Activated naive CD8-positive, alpha-beta T cell treated with anti-CD3 and anti-CD28 coated beads, Interleukin-2, amount 10 ng/mL, durations not matched to agents 7 days and 5 days (primary cell): ENCODE measurements at places on chromosomes 13 and 19. TPM values are rescaled to one million over a fixed set of nuclear protein-coding genes. Genes with fewer than 3 reads are reported as not detected.

- no peak for DNase-seq
Measured at GRCh38 chr13:27038323-27038722, 133.3 kb downstream of the USP12 start.

DNA sequence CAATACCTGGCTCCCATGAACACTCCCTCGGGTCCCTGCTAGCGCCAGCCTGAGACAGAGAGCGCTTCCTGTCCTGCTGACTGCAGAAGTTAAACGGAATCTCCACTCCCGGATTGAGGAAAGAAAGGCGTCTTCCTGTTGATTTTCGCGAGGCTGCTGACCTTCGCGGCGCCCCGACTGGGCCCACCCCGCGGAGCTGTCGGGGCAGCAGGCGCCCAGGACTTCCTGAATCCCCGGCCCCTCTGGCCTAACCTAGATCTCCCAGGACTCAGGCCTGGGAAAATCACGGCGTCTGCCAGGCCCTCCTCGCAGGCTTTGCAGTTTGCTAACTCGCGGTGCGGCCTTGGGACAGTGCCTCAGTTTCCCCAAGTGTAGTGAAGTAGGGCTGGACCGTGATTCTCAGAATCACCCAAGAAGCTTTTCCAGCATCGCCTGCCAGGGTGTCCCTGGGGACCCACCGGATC lies 108.8 kb downstream of the KCTD15 start:
- no peak for DNase-seq

- no peak for DNase-seq
Measured at GRCh38 chr19:35896643-35897040, 3.7 kb downstream of the NFKBID start.

GRCh38 chr13:74084375-74084935 lies 49.7 kb downstream of the KLF12 start:
- DNase-seq = no peak

- no peak for DNase-seq
Measured at GRCh38 chr13:23805821-23806220, 83.4 kb downstream of the MIPEP start.

ZNF709 gene
- 5.0 TPM for total RNA-seq

DNA sequence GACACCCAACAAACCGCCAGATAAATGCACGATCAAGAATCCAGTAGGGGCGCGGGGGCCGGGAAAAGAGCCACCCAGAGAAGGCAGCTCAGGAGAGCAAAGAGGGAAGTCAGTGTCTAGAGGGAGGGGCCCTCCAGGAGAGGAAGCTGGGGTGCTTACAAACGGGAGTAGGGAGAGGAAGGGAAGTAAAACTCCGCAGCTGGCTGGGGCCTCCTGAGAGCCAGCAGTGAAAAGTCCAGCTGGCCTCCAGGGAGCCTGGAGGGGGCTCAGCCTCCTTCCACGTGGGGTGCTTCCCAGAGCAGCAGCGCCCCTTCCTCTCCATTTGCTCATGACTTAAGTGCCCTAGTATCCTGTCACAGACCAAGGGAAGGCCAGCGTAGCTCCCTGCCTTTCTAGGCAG lies 51.8 kb downstream of the TMED1 start:
- DNase-seq = no peak

ZNF700 gene
- 24.7 TPM for total RNA-seq

GAS6 gene
- 2.6 TPM for total RNA-seq

DNA sequence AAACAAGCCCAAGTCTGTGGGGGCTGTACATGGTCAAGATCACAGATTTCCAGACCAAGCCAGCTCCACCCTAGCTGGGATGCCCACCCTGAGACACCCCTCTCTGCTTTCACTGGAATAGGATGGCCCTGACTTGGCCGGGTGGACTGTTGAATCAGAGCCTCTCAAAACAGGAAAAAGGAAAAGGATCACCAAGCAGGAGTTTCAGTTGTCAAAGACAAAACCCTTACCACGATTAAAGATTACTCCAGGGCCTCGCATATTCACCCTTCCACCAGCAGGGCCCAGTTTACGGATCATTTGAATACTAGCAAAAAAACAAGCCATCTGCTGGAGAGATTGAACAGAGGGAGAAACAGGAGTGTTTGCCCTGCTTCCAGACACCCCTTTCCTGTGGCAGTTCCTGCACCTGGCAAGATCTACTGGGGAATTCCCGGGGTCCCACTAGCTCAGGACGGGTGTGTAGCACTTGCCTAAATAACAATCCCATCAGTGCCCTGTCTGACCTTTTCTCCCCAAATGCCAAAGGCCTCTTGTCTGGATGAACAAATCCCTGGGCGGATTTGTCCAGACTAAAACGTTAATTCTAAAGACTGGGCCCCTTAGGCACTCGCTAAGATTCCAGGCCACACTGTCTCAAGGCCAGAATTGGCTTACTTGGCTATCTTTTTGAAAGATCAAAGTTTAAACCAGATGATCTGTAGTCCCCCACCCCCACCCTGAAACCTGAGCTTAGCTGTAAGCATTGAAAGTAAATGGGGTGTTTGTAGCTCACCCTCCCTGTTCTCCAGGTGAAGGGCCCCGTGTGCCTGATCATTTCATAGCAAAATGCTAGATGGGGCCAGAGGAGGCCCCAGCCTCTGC lies 38.4 kb downstream of the ACTN4 start:
- DNase-seq = no peak

DNA sequence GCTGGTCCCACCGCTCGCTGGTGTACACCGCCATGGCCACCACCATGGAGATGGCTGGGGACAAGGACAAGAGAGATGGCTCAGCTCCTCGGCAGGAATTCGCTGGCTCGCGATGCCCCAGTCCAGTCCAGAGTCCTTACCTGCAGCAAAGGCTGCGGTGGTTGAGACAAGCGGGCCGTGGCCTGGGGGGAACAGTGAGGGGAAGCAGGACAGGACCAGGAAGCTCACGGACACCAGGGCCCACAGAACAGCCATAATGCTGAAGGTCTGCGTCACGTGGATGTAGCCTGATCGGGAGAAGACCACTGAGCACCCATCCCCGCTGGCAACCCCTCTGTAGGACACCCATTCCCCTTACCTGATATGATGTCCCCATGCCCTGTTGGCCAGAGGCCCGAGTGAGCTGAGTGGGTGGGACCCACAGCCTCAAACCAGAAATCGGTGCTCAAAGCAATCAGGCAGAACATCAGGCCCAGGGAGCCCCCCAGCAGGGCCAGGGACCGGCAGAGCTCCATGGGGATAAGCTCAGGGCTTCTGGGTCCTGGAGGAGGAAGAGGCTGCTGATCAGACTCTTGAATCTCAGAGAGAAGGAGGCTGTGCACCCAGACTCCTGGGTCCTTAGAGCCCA lies 319 bp downstream of the NKG7 start:
- DNase-seq = no peak

DNA sequence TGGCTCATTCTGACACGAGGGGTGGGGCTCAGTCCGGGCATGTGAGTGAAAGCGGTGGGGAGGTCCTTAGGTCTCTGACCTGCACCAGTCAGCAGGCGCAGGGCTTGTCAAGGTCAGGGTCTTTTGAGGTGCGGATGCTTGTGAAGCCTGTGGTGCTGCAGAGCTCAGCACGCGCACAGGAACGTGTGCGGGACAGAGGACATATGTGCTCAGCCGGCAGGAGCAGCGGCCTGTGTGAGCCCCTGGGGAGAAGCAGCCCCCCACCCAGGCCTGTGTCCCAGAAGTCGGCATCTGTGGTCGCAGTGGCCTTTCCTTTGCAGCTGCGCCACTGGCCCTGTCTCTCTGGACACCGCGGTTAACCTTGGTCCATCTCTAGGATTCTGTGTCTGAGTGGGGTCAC lies 30.9 kb downstream of the ATP4B start:
- no peak for DNase-seq

DNA sequence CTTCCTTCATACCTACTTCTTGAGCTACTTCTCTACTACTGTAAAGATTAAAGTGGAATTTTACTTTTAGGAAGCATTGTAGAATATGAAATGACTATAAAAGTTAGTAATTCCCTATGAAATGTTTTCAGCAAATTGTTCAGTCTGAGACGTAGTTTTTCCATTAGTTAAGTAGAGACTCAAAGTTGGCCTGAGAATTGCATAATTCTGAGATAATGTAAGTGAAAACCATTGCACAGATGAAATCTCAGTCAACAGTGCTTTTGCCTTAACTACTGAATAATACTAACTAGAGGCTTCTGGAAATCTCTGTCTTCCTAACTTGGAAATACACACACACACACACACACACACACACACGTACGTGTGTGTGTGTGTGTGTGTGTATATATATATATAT lies 125.9 kb downstream of the FGF14 start:
- no peak for DNase-seq

GRCh38 chr13:38900188-38900587 lies 90.4 kb downstream of the STOML3 start:
- DNase-seq = no peak

GRCh38 chr19:48975947-48976847 lies 11.1 kb downstream of the FTL start:
- no peak for DNase-seq

DNA sequence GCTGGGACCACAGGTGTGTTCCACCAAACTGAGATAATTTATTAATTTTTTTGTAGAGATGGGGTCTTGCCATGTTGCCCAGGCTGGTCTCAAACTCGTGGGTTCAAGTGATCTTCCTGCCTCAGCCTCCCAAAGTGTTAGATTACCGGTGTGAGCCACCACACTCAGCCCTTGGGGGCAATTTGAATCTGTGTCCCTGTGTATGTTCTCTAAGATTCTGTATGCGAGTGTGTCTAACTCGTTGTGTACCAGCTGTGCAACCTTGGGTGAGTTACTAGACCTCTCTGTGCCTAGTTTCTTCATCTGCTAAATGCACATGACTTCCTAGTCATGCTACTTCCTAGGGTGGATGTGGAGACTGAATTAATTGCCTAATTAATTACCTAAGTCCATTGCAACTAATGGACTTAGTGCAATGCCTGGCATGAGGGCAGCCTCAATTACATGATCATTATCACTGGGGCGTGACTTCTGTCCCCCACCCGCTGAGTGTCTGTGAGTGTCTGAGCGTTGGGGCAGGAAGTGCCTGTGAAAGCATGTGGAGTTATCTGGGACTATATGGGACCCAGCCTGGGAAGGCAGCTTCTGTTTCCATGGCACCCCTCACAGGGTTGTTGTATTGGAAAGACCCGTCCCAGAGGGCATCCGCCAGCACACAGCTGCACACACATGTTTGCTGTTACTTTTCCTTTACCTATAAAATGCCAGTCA lies 1.8 kb upstream of the NCCRP1 start:
- DNase-seq = no peak

- DNase-seq = no peak
Measured at GRCh38 chr13:97493456-97493855, 59.5 kb downstream of the RAP2A start.

DNA sequence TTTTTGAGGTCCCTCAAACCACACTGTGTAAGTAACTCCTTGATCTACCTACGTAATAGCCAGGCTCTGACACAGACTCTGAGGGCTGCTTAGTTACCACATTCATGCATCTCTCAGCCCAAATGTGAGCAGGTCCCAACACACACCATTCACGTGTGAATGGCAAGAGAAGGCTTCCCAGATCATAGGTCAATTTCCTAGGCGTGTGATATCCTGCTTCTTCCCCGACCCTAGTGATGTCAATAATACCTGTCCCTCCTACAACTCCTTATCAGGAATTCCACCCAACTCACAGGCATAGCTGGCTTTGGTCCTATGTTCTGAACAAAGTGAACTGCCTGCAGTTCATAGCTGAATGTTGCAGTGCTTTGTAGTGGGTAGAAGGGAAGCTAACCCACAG lies 334.5 kb downstream of the RFC3 start:
- no peak for DNase-seq

DNA sequence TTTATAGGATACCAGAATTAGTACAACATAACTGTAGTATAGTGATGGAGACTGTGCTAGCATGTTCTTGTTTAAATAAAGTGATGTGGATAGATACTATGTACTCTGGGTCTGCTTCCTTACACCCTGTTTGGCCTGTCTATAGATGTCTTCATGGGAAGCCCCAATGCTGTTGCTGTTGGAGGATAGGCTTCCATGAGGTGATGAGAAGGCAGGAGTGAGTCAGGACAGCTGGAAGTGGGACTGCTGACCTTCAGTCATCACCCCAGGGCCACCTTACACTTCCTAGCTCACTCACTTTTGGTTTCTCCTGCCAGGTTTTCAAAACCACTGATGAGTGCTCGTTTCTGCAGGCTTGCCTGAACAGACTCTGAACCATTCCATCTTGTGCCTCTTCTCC lies 4.2 kb downstream of the KCTD4 start:
- DNase-seq = no peak

ZNF790 gene
- 16.2 TPM for total RNA-seq

DNA sequence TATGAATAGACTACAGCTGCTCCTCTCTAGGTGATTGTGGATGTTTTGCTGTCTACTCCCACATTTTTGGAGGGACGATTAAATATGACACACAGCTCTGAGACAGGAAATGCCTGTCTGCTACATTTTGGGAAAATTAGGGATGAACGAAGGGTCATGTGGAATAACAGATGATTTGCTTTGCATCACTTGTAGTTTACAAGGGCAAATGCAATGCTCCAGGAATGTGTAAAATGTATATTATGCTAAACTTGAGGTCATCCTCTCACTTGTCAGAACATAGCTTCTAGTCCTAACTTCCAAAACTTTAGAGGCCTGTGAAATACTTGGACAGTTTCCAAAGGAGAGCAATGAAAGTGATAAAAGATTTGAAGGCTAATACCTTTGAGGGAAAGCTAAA lies 284.2 kb upstream of the DACH1 start:
- DNase-seq = no peak

GRCh38 chr19:36244066-36244465 lies 29.2 kb downstream of the ZNF146 start:
- no peak for DNase-seq

DNA sequence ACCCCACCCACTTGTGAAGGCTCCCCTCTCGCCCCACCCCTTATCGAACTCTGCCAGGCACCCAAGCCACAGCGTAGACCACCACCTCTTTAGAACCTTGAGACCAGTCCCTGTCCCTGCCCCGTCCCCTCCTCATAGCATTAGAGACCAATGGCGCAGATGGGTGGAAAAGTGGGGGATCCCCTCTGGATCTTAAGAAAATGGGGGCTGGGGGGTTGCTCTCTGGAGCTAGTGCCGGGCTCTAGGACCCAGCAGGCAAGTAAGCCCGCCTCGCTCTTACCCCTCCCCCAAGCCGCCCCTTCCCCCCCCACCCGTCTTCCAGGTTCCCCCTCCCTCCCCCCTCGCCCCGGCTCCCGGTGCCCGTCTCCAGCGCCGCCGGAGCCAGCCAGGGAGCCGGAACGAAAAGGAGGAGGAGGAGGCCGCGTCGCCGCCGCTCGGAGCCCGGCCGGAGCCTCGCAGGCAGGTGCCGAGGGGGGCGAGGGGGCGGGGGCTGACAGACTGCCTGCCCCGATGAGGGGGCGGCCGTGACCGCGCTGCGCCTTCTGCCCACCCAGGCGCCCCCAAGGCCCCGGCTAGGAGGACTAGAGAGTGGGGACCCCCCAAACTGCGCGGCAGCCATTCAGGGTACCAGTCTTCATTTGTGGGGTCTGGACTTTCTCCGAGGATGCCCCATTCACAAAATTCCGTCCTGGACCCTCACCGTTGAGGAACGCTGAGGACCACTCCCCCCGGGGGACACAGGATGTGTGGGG lies at the start of gene SPRED3:
Gene SPRED3 (plus strand): TSS at position 349 of the 752 bp plus-strand sequence. CDS start 1,606 bp downstream, outside the sequence.
- DNase-seq = no peak

DNA sequence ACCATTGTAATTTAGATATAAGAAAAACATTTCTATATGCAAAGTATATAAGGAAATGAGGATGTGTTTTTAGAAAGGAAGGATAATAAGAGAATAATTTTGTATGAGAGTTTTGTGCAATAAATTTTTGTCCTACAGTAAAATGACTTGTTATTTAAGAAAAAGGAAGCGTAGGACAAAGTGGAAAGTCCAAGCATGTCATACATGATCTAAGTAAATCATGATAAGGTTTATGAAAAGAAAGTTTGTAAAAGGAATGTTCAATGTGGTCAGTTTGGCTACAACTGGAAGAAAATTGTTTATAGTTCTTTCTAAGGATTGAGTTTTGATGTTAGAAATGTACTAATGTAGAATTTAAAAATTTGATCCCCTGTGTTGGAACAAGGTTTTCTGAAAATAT lies 222.3 kb downstream of the KATNAL1 start:
- no peak for DNase-seq
